ENCODE measurements at places on chromosomes 16 and 17.

DNA sequence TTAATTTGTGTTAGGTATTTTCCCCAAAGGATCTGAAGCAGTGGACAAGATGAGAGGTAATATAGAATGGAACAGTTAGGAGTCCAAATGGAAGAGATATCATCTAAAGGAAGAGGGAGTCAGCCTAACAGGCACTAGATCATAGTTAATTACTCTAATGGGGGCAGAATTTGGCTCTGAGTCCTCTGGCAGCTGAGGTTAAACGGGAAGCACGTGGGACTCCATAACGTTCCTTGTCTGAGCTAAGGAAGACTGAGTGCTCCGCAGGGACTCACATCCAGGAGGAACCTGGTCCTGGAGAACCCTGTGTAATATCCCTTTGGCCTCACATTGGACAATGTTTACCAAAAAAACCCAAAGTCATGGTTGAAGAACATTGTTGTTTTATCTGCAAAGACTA lies 46.6 kb upstream of the TEX2 start:
- no peak for DNase-seq

DNA sequence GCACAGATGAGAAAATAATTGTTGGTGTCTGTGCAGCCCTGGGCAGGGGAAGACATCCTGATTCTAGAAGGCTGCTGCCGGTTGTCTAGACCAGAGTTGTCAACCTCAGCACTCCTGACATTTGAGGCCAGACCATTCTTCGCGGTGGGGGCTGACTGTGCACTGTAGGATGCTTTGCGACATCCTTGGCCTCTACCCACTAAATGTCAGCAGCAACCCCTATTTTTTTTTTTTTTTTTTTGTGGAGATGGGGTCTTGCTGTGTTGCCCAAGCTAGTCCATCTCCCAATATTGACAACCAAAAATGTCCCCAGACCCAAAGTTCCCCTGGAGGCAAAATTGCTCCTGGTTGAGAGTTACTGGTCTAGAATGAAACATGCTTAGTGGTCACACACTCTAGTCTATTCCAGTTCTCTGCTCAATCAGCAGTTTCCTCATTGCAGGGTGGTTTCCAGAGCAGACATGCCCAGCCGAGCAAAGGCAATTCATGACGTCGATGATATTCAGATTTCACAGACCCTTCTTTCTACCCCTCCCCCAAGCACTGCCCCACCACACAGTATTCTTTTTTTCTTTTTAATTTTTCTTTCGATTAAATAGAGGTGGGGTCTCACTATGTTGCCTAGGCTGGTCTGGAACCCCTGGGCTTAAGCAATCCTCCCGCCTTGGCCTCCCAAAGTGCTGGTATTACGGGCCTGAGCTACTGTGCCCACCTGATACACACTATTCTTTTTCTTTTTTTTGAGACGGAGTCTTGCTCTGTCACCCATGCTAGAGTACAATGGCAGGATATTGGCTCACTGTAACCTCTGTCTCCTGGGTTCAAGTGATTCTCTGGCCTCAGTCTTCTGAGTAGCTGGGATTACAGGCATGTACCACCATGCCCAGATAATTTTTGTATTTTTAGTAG lies 9.0 kb downstream of the C17orf99 start:
- DNase-seq: no peak

DNA sequence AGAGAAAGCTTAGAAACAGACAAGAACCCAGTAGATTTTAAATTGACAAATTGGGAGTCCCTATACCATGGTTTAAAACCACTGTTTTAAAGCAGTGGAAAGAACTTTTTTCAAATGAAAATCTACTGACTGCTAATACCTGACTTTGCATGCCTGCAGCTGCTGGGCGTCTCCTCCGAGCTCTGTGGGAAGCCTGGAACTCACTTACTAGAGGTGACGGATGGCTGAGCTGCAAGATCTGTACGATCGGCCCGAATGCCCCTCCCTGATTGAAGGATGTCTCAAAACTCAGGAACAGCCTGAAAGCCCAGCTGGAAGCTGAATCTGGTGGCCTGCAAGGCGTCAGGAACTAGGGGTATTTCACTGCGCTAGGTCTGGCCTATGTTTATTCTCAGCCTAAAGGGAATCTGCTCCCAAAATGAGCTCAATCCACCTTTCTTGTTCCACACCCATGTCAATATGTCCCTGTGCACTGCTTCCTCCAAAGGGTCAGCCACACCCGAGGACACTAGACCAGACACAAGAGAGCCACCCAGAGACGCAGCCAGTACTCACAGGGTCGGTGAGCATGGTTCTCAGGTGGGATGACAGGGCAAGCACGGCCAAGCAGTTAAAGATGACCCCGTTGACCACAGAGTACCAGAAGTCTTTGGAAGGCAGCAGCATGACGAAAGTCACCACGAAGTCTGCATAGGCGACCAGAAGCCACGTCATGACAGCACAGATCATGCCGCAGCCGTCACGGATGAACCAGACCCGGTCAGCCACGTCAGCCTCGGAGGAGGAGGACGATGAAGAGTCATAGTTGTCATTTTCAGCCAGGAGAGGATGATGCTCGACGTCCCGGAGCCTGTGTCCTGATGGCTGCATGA lies 21.4 kb downstream of the ZDHHC7 start:
- DNase-seq: no peak

DNA sequence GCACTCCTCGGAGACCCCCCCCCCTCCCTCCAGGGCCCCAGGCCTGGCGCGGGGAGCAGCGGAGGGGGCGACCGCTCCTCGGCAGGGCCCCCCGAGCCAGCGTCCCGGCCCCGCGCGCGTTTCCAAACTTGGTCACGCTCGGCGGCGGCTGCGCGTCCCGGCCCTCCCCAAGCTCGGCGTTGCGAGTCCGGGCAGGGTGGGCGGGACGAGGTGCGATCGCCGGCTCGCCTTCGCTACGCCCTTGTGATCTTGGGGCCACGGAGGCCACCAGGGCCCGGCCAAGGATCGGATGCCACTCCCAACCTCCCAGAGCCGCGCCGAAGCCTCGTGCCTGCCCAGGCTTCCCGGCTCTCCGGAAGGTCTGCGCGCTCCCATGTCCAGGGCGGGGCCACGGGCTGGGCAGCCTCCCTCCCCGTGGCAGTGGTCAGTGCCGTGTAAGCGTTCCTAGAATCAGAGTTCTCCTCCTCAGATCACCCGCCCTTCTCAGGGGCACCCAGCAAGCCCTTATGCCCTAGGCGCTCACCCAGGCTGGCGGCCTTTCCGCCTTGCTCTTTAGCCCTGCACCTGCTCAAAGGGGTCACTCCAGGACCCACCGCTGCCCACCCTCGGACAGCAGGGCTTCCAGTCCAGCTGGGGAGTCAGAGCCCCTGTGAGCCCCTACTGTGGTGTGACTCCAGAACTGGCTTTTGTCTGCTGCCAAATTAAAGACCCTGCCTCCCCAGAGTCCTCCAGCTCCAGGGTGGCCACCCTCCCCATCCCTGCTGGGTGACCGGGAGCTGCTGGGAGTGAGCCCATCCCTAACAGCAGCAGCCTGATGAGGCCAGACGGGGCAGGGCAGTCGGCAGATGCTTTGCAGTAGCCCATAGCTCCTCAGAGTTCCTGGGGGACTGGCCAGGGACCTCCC lies 12.2 kb upstream of the MRPS23 start:
- no peak for DNase-seq

DNA sequence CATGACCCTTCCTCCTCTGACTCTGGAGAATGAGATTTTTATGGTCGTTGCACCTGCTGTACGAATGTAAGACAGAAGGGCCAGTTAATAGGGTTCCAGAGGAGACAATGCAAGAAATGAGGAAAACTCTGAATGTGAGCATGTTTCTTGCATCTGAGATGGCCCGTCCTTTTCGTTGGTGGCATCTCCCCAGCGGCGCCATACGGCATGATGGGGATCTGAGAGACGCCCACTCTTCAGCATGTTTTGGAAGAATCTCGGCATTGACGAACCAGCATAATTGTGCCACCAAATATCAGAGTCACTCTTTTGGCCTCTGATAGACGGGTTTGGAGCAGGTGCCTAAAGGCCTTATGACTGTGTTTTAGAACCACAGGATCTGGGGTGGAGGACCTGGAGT lies 126.5 kb upstream of the RCVRN start:
- no peak for DNase-seq

GRCh38 chr17:73066148-73066884 lies 26.2 kb downstream of the SLC39A11 start:
- DNase-seq: no peak

DNA sequence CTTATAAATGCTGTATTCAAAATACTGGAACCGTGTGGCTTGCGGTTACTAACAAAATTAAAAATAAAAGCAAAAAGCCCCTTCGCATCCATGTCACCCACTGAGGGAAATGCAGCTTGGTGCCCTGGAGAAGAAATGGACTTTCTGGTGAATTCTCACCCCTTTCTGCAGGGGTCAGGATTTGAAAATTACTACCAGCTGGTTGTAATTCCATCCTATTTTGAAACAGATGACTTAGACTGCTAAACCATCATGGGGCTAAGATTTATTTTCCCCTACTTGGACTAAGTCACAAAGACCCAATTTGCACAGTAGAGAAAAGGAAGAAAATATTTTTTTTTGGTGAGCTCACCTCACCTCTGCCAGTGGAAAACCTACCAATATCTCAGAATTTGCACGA lies 111.4 kb upstream of the MYOCD start:
- no peak for DNase-seq

DNA sequence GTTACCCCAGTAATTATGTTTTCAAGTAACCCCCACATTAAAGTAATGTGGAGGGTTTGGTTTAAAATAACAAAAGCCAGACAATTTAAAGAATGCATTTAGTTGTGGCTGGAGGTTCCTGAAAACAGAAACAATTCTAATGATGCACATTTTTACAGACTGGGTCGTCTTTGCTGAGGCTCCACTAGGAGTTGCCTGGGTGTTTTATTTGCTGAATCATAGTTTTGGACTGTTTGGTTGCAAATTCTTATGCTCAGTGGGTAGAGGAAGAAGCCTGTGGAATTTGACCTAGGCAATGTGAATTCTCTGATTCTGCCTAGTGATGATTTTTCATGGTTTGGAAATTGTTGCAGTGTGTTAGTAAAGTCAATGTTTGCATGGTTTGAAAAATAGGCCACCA lies 16.3 kb downstream of the SHISA9 start:
- DNase-seq: no peak

- DNase-seq: no peak
Observed at GRCh38 chr17:48523010-48523409, 7.8 kb downstream of the HOXB1 start.
